Stimulated activated CD4-positive, alpha-beta T cell treated with anti-CD3 and anti-CD28 coated beads, TNF-alpha, amount 100 ng/mL, for 1 hour (primary cell): ENCODE measurements at places on chromosomes 4 and X.

DNA sequence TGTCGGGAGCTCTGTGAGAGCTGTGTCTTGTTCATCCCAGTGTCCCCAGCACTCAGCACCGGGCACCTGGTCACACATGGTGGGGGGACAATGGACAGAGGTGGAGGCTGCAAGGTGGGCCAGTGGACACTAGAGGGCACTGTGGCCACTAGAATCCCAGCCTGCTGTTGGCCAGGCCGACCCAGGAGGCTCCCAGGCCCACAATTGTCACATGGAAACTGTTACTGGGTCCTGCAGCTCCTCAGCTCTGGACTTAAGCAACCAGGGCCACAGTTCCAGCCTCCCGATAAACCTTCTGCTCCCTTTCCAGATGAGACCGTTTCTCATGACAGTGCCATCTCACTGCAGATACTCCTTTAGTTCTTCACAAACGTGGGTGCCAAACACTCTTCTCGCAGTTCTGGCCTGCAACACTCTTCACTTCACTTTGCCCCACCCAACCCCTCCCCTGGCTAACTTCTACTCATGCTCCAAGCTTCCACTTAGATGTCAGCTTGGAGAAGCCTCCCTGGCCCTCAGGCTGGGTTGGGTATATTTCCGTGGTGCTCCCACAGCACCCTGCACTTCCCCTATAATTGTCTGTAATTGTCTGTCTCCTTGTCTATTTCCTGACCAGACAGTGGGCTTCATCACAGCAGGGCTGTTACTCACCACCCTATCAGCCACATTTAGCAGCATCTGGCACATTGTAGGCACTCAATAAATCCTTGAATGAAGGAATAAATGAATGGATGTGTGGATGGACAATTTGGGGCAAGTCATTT is 3.5 kb upstream of the IQSEC2 start:
- no peak for DNase-seq

GRCh38 chrX:131907488-131908314 is 115.4 kb upstream of the STK26 start:
- no peak for DNase-seq

- DNase-seq, result no peak
Observed at GRCh38 chr4:41512136-41512535, 25.8 kb upstream of the LIMCH1 start.

DNA sequence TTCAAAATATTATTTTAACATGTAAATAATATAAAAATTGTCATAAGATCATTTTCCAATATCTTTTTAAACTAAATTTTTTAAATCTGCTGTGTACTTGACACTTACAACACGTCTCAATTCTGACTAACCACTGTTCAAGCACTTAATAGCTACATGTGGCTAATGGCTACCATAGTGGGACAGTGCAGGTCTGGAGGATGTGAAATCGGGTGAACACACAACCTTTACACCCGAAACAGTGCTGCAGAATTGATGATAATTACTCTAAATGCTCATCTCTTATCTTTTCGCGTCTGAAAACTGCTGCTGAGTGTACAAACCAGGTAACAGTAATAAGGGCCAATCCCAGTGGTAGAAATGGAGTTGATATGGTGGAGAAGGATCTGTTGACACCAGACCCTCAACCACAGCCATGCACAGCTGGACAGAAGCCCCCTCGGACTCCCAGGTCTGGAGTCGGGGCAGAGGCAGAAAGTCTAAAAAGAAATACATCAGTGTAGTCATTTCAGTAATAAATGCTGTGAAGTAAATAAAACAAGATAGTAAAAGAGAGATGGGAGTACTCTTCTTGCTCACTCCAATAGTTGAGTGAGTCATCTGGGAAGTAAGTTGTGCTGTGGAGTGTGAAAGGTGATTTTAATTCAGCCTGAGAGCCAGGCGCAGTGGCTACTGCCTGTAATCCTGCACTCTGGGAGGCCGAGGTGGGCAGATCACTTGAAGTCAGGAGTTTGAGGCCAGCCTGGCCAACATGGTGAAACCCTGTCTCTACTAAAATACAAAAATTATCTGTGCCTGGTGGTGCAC is 150.0 kb downstream of the CBR4 start:
- no peak for DNase-seq

- no peak for DNase-seq
Observed at GRCh38 chr4:40585201-40585799, 44.4 kb downstream of the RBM47 start.

DNA sequence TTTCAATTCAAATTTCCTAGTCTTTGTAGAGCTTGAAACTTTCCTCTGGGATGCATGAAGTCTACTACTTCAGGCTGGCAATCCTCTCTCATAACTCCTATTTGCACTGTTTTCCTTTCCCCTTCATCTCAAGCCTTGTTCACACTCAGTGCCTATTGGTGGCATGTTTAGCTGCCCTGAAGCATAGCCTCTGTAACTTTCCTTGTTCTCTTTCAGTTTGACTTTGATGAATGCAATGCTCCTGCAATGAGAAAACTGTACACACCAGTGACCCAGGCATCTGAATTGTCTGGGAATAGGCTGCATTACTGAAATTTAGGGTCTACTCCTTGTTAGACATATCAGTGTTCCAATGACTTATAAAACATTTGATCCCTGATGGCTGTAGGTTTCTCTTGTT is 81.7 kb downstream of the ANK2 start:
- DNase-seq, result no peak

GRCh38 chr4:189374176-189374575 is 566.5 kb upstream of the FRG1 start:
- no peak for DNase-seq

- DNase-seq, result no peak
Observed at GRCh38 chr4:78661086-78661690, 109.6 kb downstream of the ANXA3 start.

GRCh38 chr4:8039290-8039689 is 99.6 kb upstream of the AFAP1 start:
- DNase-seq, result no peak

DNA sequence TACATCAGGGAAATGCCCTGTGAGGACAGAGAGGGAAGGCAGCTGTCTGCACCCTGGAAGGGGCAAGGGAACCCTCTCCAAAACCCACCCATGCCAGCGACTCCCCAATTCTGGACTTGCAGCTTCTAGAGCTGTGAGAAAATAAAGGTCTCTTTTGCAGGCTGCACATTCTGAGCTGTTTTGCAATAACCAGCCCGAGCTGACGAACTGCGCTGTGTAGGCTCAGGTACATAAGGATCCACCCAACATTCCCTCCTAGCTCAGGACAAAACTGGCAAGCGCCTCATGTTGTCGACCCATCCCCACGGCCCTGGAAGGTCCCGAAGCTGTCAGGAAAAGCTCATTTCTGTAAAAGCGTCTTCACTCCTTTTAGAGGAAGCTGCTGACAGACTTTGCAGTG is 271.8 kb downstream of the CRLF2 start:
- DNase-seq, result no peak

- DNase-seq, result no peak
Observed at GRCh38 chr4:188078116-188078515, 31.3 kb downstream of the TRIML2 start.

GRCh38 chr4:166073783-166074182 is 200.7 kb downstream of the TLL1 start:
- no peak for DNase-seq

GRCh38 chr4:178448372-178449035 is 1006.3 kb upstream of the AGA start:
- no peak for DNase-seq

DNA sequence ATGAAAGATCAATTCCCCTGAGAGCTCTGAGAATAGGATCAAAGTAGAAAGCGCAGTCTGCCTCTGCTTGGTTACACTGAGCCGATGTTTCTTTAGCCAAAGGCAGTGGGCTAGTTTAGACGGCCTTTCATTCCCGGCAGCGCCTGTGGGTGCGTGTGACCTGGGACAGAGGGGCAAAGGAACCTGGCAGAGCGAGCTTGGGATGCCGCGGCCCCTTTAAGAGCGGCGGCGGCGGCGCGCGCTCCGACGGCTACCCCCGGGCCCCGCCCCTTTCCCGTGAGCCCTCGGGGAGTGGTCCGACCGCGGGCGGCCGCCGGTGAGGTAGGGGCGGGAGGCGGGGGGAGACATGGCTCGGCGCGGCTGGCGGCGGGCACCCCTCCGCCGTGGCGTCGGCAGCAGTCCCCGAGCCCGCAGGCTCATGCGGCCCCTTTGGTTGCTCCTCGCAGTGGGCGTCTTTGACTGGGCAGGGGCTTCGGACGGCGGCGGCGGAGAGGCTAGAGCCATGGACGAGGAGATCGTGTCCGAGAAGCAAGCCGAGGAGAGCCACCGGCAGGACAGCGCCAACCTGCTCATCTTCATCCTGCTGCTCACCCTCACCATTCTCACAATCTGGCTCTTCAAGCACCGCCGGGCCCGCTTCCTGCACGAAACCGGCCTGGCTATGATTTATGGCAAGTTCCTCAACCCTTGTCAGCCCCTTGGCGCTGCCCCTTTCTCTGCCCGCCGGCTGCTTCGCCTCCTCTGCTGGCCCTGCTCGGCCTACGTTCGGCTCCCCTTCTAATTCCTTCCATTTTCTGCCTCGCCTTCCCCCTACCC is at the start of gene SLC9A6:
TSS of gene SLC9A6 (plus strand) at position 279 of the 816 bp plus-strand sequence. CDS start at position 503, 224 bp downstream.
- DNase-seq, result peak; percentile 7

- DNase-seq, result peak; percentile 6
Observed at GRCh38 chrX:24081661-24082154, 27.0 kb downstream of the EIF2S3 start.

DNA sequence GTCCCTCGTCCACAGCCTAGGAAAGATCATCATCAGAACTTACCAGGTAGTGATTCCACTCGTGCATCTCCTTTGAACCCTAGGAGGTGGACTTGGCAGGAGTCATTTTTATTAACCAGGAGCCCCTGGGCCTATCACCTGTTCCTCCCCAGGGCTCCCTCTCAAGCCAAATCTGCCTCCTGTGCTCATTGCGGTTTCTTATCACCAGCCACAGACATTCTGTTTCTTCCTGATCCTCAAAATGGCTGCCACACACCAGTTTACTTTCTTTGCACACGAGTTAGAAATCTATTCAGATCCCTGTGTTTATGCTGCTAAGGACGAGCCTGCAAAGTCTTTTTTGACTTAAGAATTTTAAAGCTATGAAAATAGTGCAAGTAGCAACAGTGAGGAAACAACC is 354.5 kb upstream of the BOD1L1 start:
- no peak for DNase-seq

GRCh38 chrX:69510137-69510715 is 6.1 kb downstream of the NALF2 start:
- no peak for DNase-seq

GRCh38 chr4:115781528-115782146 is 668.2 kb upstream of the NDST4 start:
- DNase-seq, result no peak

- DNase-seq, result no peak
Observed at GRCh38 chr4:174531486-174531885, 9.2 kb upstream of the HPGD start.

DNA sequence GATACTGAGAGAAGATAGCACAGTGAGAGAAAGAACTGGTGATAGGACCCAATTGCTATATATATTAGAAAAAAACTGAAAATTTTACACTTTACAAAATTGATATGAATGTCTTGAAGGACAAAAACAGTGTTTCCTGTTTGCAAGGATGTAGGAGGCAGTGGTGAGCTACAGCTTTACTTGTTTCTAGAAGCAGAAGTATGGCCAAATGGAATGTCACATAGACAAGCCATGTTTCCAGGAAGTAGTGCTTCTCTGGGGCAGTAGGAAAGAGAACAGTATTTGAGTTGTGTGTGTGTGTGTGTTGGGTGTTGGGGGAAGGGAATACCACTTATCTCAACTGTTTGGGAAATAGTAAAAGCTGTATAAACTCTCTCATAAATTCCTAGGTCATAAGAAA is 60.9 kb upstream of the IBSP start:
- no peak for DNase-seq

GRCh38 chr4:5307928-5308327 is 256.6 kb downstream of the STK32B start:
- DNase-seq, result no peak

DNA sequence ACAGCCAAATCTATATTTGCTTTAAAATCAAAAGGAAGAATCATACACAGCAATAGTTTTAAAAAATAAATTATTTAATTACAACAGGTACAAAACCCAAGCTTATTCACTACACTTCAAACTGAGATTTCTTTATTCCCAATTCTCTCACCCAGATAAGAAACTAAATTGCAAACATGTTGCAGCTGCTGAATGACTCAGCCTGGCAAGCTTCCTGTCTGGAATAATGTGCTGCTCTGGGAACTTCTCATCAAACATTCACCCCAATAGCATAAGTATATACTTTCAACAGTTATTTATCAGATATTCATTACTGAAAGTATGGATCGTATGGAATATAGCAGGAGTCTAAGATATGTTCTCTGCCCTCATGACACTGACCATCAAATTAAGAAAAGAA is 43.0 kb upstream of the GABRA2 start:
- DNase-seq, result no peak

- DNase-seq, result no peak
Observed at GRCh38 chr4:120821977-120822376, 100.5 kb downstream of the PRDM5 start.

DNA sequence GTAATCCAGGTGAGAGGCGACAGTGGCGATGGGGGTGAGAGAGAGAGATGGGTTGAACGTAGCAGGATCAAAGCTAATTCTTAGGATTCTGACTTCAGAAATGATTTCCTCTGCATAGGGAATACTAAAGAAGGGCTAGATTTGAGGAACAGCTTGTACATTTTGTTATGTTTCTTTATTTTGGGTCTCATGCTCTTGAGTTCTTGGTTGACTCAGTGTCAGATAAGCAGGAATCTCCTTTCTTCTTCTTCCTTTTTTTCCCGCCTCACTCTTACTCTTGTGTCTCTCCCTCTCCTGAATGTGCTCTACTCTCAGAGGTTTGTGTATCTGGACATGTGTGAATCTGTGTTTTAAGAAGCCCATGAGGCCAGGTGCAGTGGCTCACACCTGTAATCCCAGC is 36.4 kb downstream of the FAM193A start:
- no peak for DNase-seq

- no peak for DNase-seq
Observed at GRCh38 chrX:31178064-31178768, 106.4 kb upstream of the FTHL17 start.

DNA sequence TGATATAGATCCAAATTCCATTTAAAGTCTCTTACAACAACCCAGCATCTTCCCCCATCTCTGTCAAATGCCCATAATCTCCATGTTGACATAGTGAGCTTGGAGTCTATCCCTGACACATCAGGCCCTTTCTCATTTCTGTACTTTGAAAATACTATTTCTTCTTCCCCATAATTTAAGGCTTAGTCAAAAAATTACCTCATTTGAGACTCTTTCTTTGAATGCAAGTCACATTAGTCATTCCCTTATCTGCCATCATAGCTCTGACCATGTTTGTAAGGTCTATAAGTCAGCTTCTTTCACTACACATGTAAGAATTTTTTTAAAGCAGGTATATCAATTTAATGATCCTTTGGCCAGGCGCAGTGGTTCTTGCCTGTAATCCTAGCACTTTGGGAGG is 99.9 kb downstream of the DDX60 start:
- DNase-seq, result no peak

- DNase-seq, result no peak
Observed at GRCh38 chr4:74408639-74409038, 36.3 kb upstream of the AREG start.

- DNase-seq, result no peak
Observed at GRCh38 chr4:8093587-8094274, 64.9 kb downstream of the ABLIM2 start.

- no peak for DNase-seq
Observed at GRCh38 chr4:123651066-123651465, 254.5 kb downstream of the SPRY1 start.

- no peak for DNase-seq
Observed at GRCh38 chrX:109384699-109385098, 97.2 kb downstream of the GUCY2F start.
